ENCODE measurements at places on chromosomes 12 and 14.

- no peak for DNase-seq
These were observed 698.6 kb upstream of the MDGA2 start for GRCh38 chr14:48373981-48374380.

DNA sequence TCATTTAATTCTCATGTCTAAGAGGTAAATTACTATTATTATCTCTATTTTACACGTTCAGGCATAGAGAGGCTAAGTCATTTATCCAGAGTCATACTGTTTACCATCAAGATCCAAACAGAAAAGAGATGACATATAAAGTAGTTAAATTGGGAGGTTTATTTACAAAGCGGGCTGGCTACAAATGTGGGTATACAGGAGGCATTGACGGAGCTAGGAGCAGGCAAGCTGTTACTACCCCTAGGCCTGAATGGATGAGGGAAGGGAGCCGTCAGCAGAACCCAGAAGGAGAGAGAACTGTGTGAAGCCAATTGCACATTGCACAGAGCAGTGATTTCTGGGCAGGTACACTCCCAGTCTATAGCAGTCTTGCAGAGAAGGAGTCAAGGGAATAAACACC is 39.8 kb downstream of the DACT1 start:
- DNase-seq = no peak

- DNase-seq = no peak
These were observed 114.0 kb downstream of the RPAP3 start for GRCh38 chr12:47591795-47592194.

GRCh38 chr12:114852976-114853529 is 169.1 kb upstream of the TBX3 start:
- DNase-seq = no peak

DNA sequence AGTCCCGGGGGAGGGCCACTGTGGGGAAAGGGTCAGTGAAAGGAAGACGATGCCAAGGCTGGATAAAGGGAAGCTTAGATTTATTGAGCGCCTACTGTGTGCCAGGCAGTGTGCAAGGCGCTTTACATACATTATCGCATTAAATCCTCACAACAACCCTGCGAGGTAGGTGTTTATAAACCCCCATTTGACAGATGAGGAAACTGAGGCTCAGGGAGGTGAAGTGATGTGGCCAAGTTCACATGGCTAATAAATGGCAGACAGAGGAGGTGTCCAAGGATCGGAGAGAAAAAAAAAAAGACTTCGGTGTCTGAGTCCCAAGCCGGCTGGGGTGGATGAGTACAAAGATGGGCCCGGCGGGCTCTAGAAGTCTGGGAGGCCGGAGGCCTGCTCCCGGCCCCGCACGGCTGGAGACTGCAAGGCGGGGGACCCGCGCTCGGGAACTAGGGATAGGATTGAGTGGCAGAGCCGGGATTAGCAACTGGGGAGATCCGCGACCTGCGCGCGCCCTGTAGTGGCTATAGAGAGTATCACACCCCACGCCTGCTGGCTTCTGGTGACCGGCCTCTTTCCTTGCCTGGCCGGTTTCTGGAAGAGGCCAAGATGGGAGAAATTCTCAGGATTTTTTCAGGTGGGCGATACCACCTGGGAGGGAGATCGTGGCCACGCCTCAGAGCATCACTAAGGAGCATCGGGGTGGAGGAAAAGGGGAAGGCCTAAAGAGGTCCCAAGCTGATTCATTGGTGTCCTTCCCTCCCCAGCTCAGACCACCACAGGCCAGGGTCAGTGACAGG is 3.9 kb downstream of the DDN start:
- peak; percentile 85 for DNase-seq

- no peak for DNase-seq
These were observed 137.6 kb upstream of the TBX3 start for GRCh38 chr12:114821570-114821969.

- no peak for DNase-seq
These were observed 3.3 kb downstream of the GMPR2 start for GRCh38 chr14:24235804-24236688.

GRCh38 chr12:29427964-29428363 is 47.0 kb upstream of the ERGIC2 start:
- no peak for DNase-seq

DNA sequence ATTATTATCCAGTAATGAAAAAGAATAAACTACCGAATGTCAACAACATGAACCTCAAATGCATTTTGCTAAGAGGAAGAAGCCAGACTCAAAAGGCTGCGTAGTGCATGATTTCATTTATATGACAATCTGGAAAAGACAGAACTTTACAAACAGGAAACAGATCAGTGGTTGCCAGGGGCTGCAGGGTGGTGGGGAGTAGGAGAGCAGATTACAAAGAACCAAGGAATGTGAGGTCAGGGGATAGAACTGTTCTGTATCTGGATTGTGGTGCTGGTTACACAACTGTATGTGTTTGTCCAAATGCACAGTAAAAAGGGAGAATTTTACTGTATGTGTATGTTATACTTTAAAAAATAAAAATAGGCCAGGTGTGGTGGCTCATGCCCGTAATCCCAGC is 89.7 kb upstream of the MYL2 start:
- DNase-seq = no peak

DNA sequence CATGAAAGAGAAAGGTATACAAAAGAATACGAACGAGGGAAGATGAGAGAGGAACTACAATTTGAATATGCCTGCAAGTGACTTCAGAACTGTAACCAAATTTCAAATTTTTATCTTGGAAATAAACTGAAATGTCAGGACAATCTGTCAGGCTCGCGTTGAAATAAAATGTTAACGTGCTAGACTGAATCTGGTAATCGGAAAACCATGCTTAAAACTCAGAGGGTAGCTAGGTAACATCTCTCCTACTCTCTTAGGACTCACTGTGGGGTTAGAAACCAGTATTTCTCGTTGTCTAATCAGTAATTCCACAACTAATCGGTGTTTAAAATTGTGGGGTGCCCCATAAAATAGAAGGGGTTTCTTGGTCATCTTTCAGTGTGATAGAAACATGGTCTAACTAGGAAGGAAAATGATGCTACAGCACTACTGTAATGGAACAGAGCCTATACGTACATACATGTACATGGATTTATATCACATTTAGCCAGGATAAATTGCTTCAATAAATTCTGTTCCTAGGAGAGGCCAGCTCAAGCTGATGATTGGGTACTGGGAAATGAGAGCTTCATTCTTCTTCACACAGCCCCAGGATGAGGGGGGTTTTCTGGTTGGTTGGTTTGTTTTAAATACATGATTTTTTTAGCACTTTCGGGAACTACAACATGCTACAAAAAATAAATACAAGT is 23.9 kb downstream of the ATF7 start:
- DNase-seq = no peak

- no peak for DNase-seq
These were observed 49.5 kb downstream of the RIMBP2 start for GRCh38 chr12:130666645-130667044.

DNA sequence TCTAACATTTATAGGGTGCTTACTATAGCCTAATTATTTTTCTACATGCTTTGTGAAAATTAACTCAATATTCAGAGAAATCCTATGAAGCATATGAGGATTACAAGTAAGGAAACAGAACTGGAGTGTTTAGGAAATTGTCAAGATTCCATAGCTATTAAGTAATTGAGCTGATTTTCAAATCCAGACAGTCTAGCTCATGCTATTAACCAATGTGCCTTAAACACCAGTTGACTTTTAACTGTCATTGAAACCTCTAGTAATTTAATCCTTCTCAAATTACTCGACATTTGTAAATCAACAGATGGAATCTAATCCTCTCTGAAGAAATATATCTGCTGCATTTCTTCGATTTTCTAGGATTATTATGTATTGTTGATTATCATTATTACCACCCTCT is 488.9 kb downstream of the MDGA2 start:
- DNase-seq = no peak

DNA sequence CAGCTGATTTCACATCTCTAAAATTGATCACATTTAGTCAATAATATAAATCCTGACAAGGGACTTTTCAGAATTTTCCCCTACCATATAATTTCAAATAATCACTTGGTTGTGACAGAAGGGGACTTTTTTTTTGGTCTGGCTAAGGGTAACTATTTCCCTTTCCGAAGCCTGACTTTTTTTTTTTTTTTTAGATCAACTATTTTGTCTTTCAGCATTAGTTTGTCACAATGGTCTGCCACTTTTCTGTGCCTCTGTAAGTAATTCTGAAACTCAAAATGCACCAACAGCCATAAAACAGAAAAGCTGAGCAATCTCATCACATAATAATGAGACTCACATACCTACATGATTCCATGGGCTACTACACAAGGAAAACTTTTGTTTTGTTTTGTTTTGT is 266.4 kb downstream of the SSPN start:
- no peak for DNase-seq

GRCh38 chr12:116472193-116472592 is 87.0 kb upstream of the MAP1LC3B2 start:
- DNase-seq = no peak

DNA sequence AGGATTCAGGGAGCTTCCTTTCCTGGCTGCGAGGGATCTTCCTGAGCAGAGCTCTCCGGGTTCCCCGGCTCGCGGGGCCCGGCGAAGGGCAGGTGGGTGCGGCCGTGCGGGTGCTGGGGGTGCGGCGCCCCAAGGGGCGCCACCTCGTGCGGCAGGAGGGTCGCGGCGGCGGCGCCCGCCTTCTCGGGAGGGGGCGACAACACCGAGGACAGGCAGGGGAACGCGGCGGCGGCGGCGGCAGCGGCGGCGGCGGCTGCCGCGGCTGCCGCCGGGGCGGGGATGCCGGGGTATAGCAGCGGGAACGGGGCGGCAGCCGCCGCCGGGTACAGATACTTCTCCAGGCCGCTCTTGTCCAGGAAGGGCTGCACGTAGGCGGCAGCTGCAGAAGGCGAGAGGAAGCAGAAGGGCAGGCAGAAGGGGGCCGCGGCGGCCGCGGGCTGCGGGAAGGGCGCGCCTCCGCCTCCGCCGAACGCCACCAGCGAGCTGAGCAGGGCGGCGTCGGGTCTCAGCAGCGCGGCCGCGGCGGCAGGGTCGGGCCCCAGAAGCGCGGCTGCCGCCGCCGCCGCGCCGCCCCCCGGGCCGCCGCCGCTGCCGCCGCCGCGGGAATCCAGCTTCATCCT is 2.7 kb downstream of the BHLHE41 start:
- no peak for DNase-seq

GRCh38 chr12:117387832-117388231 is 26.4 kb upstream of the NOS1 start:
- DNase-seq = no peak

DNA sequence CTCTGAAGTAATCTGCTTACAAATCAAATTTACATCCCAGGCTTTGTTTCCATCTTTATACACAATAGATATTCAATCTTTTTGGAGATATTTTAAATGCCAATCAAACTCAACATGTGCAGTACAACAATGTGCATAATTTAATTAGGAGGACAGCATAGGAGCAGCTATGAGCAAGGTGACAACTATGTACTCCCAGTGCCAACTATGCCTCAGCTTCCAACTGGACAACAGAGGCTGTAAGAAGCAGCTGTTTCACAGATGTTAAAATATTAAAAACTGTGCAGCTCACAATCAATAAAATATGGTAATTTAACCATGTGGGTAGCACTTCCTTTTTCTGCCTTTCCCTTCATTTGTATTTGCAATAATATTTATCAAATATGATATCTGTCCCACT is 99.9 kb downstream of the ST8SIA1 start:
- DNase-seq = no peak

DNA sequence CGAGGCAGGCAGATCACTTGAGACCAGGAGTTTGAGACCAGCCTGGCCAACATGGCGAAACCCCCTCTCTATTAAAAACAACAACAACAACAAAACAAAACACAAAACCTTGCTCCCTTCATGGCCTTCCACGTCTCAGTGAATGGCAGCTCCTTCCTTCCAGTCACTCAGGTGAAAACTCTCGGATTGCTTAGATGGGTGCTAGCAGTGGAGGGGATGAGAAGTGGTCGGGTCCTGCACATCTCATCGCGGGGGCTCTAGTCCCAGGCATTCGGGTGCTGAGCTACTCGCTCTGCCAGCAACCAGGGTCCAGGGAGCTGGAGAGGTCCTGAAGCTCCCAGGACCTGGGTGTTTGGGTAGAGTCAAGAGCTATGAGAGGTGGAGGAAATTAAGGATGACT is 7.7 kb downstream of the SLC6A13 start:
- DNase-seq = no peak

- no peak for DNase-seq
These were observed 88.4 kb upstream of the DCD start for GRCh38 chr12:54736549-54736948.

DNA sequence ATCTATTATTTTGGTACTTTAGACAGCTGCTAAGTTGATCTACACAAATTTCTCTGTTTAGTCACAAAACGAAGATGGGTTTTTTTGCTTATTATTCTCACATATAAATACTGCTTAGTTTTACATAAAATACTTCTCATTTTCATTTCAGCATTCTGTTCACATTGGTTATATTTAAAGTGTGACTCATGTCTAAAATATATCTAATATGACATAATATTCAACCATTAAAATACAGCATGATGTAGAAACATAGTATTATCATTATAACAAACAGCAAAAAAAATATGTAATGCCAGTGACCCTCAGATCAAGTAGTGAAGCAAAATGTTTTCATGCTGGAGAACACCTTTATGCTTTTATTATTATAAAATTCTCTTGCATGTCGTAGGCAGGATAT is 63.7 kb downstream of the SH2B3 start:
- no peak for DNase-seq

DNA sequence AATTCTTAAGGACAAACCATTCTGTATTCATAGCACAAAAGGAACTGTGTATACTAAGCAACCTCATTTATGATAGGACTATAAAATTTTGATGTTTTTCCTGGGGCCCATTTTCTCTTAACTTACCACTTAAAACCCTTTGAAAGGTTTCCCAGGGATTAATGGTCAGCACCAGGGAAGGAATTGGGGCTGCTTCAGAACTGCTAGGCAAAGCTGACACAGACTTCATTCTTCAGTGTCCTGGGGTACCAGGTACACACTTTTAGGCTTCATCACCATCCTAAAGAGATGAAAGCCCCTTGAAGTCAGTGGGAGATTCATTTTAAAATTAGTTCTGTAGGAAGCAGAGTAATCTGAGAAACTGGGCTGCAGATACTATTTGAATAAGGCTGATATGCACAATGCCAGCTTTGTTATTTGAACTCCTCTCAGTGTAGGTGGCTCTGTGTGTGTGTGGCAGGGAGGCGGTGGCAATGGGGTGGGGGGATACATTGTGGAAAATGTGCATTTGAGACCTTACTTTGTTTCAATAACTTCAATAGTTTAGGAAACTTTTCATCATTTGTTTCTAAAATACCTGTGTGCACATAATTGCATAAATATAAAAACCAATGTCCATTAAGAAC is 329.3 kb upstream of the DCN start:
- DNase-seq = no peak

DNA sequence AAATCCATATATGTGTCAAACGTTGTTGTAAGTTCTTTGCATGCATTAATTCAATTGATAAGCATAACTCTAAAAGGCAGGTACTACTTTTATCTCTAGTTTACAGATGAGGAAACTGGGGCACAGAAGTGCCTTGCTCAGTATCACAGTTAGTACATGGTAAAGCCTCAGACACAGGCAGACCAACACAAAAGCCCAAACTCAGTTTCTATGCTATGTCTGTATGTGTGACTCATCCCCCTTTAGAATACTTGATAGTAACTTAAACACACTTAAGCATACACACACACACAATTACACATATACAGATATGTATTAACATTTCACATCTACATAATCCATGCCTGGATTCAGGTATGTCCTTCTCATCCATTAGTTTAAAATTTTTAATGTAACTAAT is 88.0 kb downstream of the EPS8 start:
- DNase-seq = no peak

GRCh38 chr14:98120831-98121464 is 1151.0 kb downstream of the BCL11B start:
- DNase-seq = no peak

GRCh38 chr12:45712319-45712718 is 17.2 kb upstream of the ARID2 start:
- DNase-seq = no peak

Data from NCI-H510A treated with DMSO at 0.1 percent for 48 hours (cell line).